ENCODE measurements at places on chromosomes 13 and 19. TPM values are rescaled to one million over a fixed set of nuclear protein-coding genes. Genes with fewer than 3 reads are reported as not detected.
A peak's percentile ranks its signal among the peaks of the same experiment; 100 is the strongest.

DNA sequence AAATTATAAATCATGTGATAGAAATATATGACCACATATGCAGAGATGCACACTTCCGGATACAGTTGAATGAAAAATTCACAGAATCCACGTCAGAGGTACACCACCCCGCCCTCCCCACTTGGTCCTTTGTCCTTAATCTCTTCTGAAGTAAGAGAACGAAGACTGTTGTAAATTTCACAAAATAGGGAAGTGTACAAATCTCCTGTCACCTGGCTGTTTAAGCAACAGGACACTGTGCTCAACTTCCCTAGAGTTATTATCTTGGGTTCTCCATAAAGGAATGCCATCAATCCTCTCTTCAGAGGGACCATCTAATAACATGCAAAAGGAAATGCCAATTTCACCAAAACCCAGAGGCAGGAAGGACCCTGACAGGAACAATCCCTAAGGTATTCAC lies 10.5 kb upstream of the CEACAM6 start:
- H3K4me3 ChIP-seq, result no peak overlapping the region
- no peak for DNase-seq
- H3K27me3 ChIP-seq, result peaks cover 12% of the 10 kb centered on the region
- H3K36me3 ChIP-seq, result no peaks in the 10 kb centered on the region
- H3K27ac ChIP-seq, result no peak overlapping the region
- no peaks in the 10 kb centered on the region for H3K4me1 ChIP-seq

The RNF113B gene
- not detected for total RNA-seq

DNA sequence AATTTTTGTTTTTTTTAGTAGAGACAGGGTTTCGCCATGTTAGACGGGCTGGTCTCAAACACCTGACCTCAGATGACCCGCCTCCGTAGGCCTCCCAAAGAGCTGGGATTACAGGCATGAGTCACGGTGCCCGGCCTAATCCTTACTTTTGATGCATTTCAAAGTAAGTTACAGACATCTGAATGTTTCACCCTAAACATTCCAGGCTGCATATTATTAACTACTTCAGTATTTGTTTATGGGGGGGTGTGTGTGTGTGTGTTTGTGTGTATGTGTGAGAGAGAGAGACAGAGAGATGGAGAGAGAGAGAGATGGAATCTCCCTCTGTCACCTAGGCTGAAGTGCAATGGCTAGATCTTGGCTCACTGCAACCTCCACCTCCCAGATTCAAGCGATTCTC lies 13.1 kb downstream of the SULT2B1 start:
- DNase-seq, result peak; percentile 44
- no peaks in the 10 kb centered on the region for H3K27me3 ChIP-seq
- no peaks in the 10 kb centered on the region for H3K36me3 ChIP-seq
- no peaks in the 10 kb centered on the region for H3K4me1 ChIP-seq

GRCh38 chr19:56842412-56842811 lies 1.9 kb upstream of the PEG3 start:
- DNase-seq, result no peak
- no peaks in the 10 kb centered on the region for H3K4me1 ChIP-seq
- no peak overlapping the region for H3K27ac ChIP-seq
- no peak overlapping the region for H3K4me3 ChIP-seq
- no peaks in the 10 kb centered on the region for H3K36me3 ChIP-seq

GRCh38 chr13:59391696-59392095 lies 772.0 kb downstream of the DIAPH3 start:
- no peak overlapping the region for H3K4me3 ChIP-seq
- H3K36me3 ChIP-seq, result no peaks in the 10 kb centered on the region
- no peak overlapping the region for H3K27ac ChIP-seq
- peak; percentile 65 for DNase-seq

The ZNF285 gene
- total RNA-seq, result 3.6 TPM
